ENCODE measurements at places on chromosomes 3 and 15.
A peak's percentile ranks its signal among the peaks of the same experiment; 100 is the strongest.

- no peak for DNase-seq
Measured at GRCh38 chr3:37082317-37082716, 89.0 kb downstream of the MLH1 start.

DNA sequence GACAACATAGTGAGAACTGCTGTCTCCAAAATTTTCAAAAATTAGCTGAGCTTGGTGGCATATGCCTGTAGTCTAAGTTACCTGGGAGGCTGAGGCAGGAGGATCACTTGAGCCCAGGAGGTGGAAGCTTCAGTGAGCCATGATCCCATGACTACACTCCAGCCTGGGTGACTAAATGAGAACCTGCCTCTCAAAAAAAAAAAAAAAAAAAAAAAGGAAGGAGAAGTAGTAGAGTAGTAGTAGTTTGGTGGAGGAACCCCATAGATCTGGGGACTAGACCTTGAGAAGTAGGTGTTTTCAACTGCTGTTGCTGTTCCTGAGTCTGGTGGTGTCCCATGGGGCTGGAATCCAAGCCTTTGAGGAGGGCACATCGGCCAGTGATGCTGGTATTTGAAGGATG lies 38.4 kb upstream of the UBE2E2 start:
- DNase-seq = no peak

DNA sequence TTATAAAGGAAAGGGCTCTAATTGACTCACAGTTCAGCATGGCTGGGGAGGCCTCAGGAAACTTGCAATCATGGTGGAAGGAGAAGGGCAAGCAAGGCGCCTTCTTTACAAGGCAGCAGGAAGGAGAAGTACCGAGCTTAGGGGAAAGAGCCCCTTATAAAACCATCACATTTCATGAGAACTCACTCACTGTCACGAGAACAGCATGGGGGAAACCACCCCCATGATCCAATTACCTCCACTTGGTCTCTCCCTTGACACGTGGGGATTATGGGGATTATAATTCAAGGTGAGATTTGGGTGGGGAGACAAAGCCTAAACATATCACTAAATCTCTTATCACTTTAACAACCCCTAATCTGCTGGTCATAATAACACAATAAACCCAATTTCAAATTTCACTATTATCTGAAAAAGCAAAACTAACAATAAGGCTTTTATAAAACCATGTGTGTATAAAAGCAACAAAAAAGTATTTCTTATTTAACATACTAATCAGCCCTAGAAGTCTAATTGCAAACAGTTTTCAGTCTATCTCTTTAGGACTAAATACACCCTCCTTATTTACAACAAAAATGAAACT lies 43.2 kb downstream of the SCAPER start:
- no peak for DNase-seq

DNA sequence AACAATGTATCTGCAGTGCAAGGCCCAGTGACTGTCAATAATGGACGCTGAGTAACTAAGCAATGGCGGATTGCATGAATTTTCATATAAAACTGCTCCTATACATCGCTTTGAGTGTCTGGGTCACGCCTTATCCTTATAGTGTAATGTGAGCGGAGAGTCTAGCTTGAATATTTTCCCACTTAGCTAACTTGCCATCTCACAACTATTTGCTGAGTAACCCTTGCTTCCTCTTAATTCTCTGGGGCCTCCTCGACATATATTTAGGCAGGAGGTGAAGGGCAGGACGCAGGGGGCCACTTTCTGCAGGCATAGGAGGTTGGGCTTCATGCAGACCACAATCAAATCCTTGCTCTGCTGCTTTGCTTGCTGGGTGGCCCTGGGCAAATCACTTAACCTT lies 24.0 kb downstream of the ST8SIA2 start:
- DNase-seq = no peak

GRCh38 chr3:126676919-126677705 lies 22.2 kb upstream of the TXNRD3 start:
- DNase-seq = no peak

DNA sequence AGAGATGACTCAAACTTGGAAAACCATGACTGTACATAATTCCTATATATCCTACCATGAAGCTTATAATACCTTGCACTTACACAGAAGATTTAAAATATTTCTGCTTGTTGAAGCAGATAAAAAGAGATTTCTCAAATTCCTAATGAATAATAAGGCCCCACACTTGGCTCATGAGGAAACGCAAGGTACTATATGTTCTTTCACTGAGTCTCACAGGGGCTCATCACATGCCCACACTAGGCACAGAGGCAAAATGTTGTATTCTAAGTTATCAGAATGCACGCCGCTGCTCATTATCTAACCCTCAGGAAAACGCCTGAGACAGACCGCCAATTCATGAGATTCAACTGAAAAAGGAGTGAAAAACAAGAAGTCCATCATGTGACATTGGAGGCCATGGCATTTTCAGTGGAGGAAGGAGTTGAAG lies 5.6 kb downstream of the MYO1E start:
- DNase-seq = no peak

DNA sequence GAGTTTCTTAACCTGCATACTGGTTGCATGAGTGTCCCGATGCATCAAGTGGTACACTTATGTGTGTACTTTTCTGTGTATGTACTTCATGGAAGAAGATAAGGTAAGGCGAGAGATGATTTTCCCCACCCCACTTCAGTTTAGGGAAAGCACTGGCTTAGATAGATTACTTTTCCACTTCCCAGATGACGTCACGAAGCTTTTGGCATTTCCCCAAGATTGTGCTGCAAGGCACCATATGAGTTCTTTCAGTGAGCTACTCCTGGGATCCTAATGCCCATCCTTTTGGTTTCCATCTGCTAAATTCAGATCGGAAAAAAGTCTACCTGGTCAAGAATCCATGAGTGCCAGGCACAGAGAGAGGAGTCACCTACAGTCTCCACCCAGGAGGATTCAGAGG lies 4.5 kb downstream of the IL17RB start:
- DNase-seq = no peak

DNA sequence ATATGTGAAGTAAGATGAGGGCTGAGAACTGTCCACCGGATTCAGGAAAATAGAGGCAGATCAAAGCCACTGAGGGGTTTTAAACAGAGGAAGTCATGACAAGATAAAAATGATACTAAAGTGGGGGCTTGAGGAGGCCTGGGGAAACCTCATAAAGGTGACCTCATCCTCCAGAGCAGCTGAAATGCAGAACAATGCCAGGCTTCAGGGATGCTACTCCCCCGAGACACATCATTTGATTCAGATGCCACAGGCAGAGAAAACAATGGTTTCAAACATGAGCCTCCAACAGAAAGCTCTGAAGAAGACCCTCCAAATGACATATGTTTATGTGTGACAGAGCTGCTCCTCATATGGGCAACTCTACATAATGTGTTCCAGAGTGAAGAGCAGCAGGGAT lies 6.4 kb downstream of the CFAP20DC start:
- no peak for DNase-seq

- peak; percentile 62 for DNase-seq
Measured at GRCh38 chr3:56988458-56989168, 71.9 kb upstream of the SPATA12 start.

DNA sequence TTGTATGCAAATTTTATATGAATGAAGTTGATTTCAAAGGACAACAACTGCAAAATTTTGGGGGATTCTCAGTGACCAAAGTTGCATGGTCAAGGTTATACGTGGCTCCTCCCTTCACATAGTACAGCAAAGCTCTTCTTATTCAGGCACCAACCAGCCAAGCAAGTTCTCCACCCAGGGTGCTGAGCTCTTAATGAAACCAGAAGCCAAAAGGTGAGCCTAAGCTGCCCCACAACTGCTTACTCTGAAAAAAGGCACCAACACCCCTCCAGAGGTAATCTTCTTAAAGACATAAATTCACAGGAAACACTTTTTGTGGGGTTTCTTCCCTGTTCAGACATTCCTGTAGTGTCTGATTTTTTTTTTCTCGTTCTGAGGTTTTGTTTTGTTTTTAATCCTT lies 106.1 kb upstream of the GMNC start:
- no peak for DNase-seq

GRCh38 chr3:77320514-77320913 lies 280.6 kb downstream of the ROBO2 start:
- no peak for DNase-seq

- no peak for DNase-seq
Measured at GRCh38 chr15:27928386-27928785, 170.7 kb downstream of the OCA2 start.

DNA sequence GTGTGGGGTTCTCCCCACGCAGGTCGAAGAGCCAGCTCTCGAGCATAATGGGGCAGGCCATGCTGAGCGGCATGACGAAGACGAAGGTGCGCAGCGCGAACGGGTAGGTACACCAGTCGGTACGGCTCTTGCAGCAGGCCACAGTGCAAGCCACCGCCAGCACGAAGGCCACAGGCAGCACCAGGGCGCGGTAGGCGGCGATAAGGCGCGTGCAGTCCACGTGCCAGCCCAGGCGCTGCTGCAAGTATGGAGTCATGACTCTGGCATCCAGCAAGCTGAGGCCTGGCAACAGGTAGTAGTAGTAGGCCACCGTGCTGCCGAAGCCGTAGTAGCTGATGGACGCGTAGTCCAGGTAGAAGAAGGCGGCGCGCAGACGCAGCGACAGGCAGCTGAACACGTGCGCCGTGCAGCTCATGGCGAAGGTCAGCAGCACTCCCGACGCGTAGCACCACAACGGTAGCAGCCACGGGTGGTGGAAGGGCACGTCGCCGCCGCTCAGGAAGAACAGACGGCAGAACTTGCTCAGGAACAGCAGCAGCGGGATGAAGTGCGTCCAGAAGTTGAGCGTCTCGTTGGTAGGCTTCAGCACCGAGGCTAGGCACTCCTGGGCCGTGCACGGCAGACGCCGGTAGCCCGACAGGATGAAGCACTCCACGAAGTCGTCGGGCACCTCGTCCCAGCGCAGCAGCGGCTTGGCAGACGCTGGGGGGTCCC lies 797 bp downstream of the PAQR9 start:
- no peak for DNase-seq

DNA sequence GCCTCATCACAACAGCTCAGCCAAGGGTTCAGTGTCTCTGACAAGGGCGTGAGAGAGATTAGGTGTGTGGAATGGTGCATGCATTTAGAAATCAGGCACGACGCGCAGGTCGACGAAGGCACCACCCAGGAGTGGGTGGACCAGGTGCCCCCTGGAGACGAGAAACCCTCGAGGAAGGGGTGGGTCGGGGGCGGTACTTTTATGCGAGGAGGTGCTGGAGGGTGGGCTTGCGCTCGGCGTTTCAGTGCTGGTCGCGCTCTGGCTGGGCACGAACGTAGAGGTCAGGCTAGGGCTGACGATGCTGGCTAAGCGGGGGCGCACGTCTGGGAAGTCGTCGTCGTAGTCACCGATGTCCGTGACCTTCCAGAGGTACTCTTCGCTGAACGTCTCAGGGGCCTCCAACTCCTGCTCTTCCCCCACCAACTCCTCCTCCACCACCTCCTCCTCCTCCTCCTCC lies 393 bp downstream of the ERICH6 start:
- peak; percentile 30 for DNase-seq

DNA sequence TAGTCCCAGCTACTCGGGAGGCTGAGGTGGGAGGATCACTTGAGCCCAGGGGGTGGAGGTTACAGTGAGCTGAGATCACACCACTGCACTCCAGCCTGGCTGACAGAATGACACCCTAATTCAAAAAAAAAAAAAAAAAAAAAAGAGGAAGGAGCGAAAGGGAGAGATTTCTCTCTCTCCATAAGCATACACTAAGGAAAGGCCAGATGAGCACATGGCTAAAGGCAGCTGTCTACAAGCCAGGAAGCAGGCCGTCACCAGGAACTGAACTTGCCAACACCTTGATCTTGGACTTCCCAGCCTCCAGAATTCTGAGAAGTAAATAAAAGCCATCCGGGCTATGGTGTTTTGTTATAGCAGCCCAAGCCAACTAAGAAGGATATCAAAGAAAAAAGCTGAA lies 7.5 kb downstream of the SRGAP3 start:
- no peak for DNase-seq

DNA sequence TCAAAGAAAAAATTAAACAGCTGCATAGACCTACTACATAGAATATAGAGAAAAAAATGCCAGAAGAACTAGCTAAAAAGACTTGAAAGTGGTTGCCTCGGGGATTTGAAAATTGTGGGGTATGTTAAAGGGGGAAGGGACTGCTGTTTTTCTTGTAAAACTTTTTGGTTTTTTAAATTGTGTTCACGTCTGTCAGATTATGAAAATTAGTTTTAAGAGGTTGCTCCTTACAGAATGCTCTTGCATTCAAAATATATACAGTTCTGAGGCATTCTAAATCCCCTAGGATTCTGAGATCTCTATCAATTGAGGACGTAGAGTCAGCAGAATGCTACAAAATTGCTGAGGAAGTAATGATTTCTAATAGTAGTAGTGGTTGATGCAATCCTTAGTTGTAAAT lies 28.6 kb downstream of the PIAS1 start:
- DNase-seq = no peak

GRCh38 chr3:152870027-152870426 lies 35.1 kb downstream of the P2RY1 start:
- DNase-seq = no peak
